ENCODE measurements at places on chromosomes 7 and 10.

- DNase-seq = peak; percentile 26
Measured at GRCh38 chr10:60967854-60968484, 24.0 kb upstream of the RHOBTB1 start.

- DNase-seq = no peak
Measured at GRCh38 chr7:47071866-47072265, 510.0 kb downstream of the TNS3 start.

DNA sequence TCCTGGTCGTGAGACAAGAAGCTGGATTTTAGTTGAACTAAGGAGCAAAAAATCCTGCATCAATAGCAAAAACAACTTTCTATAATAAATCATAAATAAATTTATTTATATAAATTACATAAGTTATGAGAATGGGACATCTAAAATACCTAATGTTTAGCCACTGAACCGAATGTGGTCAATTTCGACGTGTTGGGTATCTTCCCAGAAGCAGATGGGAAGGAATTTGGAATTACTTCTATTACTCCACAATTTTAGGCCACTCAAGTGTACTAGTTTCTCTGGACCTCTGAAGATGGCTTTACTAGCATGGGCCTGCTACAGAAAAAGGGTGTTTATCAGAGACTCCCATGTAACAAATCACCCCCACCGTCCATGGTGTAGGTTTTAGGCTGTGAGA, 172.0 kb downstream of the PRPF18 start:
- no peak for DNase-seq

DNA sequence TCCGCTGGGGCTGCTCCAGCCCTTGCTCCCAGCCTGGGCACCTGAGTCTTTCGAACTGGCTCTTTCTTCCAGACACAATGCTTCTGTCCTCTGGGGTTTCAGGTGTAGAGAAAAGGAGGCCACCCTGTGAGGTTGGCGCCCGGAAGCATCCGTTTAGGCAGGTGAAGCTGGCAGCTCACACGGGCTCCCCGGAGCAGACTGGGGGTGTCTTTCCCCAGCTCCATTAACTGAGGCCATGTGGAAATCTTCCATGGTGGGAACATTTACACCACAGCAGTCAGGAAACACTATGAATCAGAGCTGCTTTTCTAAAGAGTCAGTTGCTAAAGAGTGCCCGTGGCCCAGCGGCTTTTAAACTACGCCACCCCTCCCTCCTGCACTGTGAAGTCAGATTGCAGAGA, 29.2 kb downstream of the PRKAG2 start:
- no peak for DNase-seq

- DNase-seq = no peak
Measured at GRCh38 chr7:2273866-2274265, 31.8 kb downstream of the NUDT1 start.

DNA sequence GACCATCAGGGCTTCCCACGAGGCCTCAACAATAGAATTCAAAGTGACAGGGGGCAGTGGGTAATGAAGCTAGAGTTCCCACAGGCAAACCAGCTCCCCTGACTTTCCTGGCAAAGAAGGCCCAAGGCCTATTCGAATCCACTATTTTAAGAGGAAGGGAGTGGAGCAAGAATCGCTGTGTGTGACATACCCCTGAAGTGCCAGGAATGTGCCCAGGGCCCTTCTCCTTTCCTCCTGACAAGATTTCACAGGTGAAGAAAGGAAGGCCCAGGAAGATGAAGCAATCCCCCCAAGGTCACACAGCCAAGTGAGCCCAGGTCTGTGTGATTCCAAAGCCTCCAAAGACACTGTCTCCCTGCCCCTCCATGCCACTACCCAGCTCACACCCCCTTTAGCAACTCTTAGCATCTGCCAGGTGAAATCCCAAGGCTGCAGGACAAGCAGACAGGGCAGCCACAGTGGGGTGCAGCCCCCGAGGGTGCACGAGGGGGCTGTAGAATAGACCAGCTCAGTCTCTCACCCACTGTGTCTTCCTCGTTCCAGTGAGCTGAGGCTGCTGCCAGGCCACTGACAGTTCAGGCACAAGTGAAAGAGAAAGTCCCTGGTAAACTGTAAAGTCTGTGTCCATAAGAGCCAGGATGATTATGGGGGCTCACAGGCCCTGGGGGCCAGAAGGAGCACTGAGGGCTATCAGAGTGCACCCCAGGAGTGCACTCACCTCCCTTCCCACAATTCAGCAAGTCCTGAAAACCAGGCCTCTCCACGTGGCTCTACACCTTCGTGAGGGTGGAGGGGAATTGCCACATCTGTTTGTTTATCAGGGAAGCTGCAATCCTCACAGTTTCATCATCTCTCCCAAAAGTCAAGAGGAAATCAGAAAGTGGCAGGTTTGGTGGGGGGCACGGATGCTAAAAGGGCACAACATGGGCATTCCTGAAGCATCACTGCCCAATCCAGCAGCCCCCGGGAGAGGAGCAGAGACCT, 70.8 kb upstream of the ZMIZ1 start:
- DNase-seq = no peak
